ENCODE measurements at places on chromosomes 13 and 19. TPM values are rescaled to one million over a fixed set of nuclear protein-coding genes. Genes with fewer than 3 reads are reported as not detected.

PRSS57 gene
- total RNA-seq = not detected

ZNF723 gene
- total RNA-seq = not detected

STOML3 gene
- total RNA-seq = not detected

TMEM255B gene
- total RNA-seq = 3.1 TPM

GRCh38 chr13:75689686-75690085, 53.6 kb downstream of the LMO7 start:
- no peak for DNase-seq

GRCh38 chr19:55116232-55116858, 1.1 kb downstream of the PPP1R12C start:
- DNase-seq = peak; percentile 54

DNA sequence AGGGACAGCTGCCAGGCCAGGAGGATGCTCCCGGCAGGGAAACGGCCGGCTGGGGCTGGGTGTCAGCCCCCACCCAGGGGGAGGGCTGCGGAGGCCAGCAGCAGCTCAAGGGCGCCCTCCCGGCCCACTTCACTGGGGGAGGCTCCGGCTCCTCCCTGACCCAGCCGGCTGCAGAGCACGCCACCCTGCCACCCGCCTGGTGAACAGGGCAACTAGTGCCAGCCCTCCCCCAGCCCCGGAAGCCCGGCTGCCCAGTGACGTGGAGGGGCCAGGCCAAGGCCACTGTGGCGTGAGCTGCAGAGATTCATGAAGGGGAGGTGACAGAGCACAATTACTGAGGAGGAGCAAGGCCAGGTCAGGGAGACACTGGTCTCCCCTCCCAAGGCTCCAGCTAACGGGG, 14.7 kb downstream of the REXO1 start:
- DNase-seq = peak; percentile 13

DNA sequence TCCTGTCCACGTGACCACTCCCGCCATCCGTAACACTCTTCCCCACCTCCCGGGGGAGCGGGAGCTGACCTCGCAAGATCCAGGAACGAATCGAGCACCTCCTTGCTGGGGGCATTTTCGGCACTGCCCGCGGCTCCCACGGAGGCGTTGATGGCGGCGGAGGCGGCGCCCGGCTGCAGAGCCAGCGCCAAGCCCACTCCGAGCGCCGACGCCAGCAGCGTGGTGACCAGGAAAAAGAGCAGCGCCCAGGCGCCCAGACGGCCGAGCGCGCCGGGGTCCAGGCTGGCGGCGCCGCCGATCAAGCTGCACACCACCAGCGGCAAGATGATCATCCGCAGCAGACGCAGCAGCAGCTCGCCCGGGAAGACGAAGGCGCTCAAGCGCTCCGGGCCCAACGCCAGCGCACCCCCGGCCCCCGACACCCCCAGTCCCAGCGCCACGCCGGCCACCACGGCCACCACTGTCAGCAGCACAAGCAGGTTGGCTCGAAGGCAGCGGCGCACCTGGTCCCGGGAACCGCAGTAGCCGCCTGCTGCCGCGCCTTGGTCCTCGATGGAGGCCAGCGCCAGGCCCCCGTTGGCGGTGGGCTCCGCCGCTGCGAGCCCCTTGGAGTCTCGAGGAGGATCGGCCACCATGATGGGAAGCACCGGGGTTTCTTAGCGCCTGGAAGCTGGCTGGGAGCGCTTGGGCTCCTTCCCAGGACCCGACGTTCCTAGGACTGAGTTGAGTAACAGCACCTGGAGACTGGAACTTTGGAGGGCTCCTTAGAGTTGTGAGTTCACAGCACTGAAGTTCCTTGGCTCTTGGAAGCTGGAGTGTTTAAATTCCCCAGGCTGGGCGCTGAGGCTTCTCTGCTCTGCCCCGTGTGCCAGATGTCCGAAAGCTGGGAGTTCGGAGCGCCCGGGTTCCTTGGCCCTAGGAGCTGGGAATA, 798 bp downstream of the SLC1A5 start:
- DNase-seq = peak; percentile 46

GRCh38 chr19:18279516-18280246, 1.7 kb downstream of the JUND start:
- DNase-seq = peak; percentile 96

GRCh38 chr13:64061649-64062048, 2646.0 kb upstream of the PCDH20 start:
- no peak for DNase-seq

DNA sequence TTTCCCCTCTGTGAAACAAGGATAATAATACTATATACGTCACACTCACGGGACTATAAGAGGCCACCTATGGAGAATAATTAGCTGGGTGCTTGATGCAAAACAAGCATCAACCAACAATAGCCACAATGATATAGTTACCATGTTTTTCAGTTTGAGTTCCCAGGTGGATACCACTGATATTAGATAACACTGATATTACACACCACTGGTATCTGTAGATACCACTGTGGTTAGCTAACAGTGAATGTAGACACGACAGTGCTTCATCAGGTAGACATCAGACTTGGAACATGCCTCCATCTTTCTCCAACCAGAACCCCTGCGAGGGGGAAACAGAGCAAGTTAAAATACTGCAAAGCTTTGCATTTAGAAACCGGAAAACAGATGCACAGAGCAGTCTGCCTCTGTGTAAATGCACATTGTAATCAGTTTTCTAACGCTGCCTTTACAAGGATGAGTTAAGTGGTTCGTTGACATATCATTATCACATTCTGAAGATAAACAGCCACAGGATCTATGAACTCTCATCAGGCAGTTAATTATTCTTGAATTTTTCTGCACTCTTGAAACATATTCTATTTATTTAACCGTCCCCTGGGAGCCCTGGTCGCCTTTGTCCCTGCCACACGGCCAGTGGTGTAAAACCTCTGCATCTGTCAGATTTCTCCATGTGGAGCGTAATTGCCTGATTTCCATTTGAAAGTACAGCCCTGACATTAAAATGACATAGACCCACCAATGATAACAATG, 80.7 kb downstream of the RNASEH2B start:
- no peak for DNase-seq

GRCh38 chr13:38535261-38535660, 151.6 kb upstream of the FREM2 start:
- DNase-seq = peak; percentile 83

DNA sequence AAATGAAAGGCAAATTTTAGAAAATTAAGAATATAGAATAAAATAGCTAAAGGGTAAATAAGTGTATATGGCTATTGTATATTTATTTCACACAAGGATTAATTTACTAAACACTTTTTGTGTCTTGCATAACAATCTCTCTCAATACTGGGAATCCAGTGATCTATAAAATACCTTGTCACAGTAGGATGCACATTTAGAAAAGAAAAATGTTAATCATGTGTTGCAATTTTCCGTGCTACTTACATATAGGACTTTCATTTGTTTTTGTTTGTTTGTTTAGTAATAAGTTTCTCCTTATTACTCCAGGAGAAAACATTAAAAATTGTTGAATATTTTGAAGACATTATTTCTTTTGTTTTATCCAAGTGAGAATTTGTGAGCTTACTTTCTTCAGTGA, 1533.3 kb downstream of the SLITRK5 start:
- no peak for DNase-seq

DNA sequence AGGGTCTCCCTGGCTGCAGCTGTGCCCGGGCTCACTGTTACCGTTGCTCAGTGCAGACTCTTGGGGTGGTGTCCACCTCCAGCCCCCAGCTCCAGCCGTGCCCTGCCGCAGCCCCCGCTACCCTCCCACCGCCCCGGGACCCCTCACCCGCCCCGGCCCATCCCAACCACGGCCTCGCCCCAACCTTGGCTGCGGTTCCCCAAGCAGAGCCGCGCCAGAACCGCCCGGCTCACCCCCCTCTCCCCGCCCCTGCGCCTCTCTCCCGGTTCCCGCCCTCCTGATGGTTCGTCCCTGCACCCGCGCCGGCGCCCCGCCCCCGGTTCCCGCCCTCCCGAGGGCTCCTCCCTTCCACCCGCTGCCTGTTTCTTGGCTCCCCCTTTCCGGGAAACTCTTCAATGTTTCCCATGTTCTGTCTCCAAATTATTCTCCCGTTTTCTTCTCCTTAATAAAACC, 40.3 kb downstream of the ANKRD10 start:
- DNase-seq = peak; percentile 85

GRCh38 chr13:70128098-70128497, 19.8 kb upstream of the KLHL1 start:
- DNase-seq = no peak

DNA sequence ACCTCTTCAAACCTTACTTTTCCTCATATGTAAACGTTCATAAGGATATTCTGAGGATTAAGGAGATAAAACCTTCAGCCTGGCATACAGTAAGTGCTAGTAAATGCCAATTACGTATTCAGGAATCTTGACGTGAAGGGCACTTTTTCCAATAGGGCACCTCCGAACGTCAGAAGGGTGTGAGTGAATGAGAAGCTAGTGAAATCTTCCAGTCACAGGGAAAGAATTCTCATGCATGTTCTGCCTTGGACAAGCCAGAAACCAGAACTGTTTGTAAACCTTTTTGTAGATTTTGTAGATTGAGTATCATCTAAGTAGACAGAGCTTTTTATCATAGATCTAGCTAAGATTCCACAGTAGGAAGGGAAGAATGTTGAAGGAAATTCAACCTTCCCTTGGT, 16.5 kb downstream of the DGKH start:
- DNase-seq = no peak

GRCh38 chr19:43574424-43575155, 737 bp downstream of the XRCC1 start:
- peak; percentile 37 for DNase-seq

GRCh38 chr13:31208559-31209122, 8.9 kb downstream of the B3GLCT start:
- DNase-seq = peak; percentile 67

DNA sequence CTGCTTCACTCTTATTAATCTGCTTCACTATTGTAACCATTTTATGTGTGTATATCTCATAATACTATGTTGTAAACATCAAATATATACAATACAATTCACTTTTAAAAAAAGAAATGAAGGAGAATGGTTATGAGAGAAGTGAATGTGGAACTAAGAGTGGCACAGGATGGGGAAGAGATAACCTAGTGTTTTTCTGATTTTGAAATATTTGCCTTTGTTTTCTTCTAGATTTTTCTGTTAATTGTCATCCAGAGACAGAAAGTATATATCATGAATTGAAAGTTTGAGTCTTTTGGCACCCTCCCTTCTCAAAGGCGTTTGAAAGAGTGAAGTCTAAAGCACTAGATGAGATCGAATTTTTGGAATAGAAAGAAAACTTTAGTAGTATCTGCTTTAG, 2.8 kb downstream of the DNAJC3 start:
- DNase-seq = no peak

GRCh38 chr13:95438297-95438696, 114.2 kb upstream of the CLDN10 start:
- no peak for DNase-seq

GRCh38 chr19:44692379-44692721, 6.6 kb upstream of the CEACAM16 start:
- DNase-seq = no peak
